ENCODE measurements at places on chromosomes 1 and 21. TPM values are rescaled to one million over a fixed set of nuclear protein-coding genes. Genes with fewer than 3 reads are reported as not detected.

Gene TFF3
- not detected for polyA plus RNA-seq

Gene PAQR6
- polyA plus RNA-seq, result 0.20 TPM

Gene AVPR1B
- not detected for polyA plus RNA-seq

Gene UMODL1
- polyA plus RNA-seq, result 0.52 TPM

Measured in Purkinje cell (primary cell).